Hematopoietic multipotent progenitor cell treated with erythropoietin and hydrocortisone succinate and interleukin-3 and kit ligand, for 4 days (in vitro differentiated cells): ENCODE measurements at places on chromosomes 13 and 19.

GRCh38 chr13:77118134-77118533 is 91.2 kb upstream of the FBXL3 start:
- DNase-seq, result no peak

GRCh38 chr19:49475191-49475917 is 1.3 kb downstream of the FLT3LG start:
- DNase-seq, result no peak

DNA sequence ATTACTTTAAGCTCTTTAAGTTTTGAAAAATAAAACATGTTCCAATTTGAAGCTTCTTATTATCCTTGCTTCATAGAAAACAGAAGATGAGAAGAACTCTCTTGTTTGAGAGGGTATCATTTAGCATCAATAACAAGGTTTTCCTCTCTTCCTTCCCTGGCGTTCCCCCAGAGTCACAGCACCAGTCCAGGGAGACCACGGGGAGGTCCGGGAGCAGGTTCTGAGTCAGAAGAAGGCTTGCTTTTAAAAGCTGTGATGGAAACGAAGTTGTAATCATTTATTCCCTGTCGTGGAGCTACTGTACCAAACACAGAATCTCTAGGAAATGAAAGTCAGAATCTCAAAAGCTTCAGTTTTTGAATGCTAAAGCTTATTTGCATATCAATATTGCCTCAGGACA is 174.0 kb upstream of the LSM14A start:
- DNase-seq, result no peak

GRCh38 chr13:105915146-105915850 is 620.2 kb downstream of the EFNB2 start:
- no peak for DNase-seq

- no peak for DNase-seq
Measured at GRCh38 chr13:102012299-102013293, 389.3 kb downstream of the FGF14 start.

- no peak for DNase-seq
Measured at GRCh38 chr19:48702701-48703100, 6.9 kb downstream of the FUT2 start.

DNA sequence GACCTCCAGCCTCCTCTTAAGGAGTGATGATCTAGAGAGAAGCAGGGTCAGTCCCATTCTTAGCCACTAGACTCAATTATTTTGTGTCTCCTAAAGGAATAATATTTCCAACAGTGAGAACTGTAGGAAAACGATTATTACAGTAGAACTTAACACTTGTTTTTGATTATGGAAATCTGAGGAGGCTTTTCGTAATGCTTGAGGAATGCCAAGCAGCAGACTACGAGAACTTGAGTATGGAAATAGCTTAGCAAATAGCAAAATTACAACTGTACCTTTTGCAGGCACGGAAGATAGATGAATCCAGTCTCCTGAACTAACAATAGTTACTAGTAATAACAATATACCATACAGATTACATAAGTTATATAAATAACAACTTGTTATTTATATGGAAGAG is 12.2 kb downstream of the BRD4 start:
- no peak for DNase-seq

DNA sequence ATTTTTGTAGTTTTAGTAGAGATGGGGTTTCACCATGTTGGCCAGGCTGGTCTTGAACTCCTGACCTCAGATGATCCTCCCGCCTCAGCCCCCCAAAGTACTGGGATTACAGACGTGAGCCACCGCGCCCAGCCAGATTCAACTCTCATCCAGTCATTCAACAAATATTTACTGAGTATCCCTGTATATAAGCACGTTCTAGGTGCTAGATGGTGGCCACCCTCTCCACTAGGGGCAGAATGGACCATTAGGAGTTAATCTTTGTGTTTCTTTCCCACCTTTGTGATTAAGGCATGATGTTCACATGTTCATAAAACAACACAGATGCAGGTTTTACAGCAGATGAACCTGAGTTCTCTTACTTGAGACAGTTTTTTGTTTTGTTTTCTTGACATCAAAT is 7.3 kb downstream of the SHKBP1 start:
- DNase-seq, result peak; percentile 25

GRCh38 chr19:46225558-46226004 is 4.0 kb upstream of the IGFL1 start:
- peak; percentile 76 for DNase-seq

DNA sequence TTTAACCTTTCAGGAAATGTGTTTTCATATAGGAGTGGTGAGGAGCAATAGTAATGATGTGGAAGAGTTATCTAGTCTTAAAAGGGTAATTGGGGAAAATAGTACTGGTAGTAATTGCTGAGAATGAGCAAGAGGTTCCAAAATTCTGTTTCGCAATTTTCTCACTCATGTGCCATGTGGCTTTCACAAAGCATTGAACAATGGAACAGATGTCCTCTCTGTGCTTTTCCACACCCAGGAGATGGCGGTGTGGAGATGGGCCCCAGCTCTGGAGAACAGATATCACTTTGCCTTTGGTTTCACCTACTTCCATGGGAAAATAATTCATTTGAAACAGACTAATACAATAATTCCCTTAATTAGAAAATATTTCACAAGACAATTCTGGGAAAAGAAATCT is 170.0 kb upstream of the SLC10A2 start:
- DNase-seq, result peak; percentile 4

DNA sequence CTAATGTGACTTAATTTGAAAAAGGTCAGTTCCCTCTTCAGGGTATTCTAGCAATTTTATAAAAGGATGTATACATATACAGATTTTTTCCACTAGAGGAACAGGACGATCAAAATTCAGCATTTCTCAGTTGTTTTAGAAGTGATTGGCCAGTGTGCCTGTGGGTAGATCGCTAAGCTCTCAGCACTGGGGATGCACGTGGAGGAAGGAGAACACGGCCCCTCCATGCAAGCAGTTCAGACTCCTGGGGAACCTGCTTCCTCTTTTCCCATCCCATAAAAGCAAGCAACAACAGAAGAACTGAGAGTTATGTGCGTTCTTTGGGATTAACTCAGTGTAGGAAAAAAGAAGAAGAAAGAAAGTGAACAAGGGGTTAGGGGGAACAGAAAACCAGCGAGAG is 328.8 kb downstream of the FOXO1 start:
- DNase-seq, result no peak

DNA sequence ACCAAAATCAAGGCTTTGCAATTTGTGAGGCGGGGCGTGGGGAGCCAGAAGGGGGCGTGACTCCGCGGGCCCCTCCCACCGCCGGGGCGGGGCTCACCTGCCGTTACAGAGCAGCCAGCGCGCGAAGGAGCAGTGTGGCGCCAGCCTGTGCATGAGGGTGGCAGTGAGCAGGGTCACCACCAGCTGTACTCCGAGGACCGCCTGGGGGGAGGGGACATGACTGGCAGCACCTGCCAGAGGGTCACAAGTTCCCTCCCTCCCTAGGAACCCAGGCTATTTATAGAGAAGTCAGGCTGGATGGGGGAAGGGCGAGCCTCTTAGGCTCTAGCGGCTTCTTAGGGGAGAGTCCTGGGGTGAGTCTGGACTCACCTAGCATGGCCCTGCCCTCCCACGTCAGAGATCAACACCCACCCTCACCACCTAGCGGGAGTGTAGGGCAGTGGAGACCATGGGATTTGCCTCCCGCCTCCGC is 3.6 kb downstream of the TMEM161A start:
- peak; percentile 77 for DNase-seq

DNA sequence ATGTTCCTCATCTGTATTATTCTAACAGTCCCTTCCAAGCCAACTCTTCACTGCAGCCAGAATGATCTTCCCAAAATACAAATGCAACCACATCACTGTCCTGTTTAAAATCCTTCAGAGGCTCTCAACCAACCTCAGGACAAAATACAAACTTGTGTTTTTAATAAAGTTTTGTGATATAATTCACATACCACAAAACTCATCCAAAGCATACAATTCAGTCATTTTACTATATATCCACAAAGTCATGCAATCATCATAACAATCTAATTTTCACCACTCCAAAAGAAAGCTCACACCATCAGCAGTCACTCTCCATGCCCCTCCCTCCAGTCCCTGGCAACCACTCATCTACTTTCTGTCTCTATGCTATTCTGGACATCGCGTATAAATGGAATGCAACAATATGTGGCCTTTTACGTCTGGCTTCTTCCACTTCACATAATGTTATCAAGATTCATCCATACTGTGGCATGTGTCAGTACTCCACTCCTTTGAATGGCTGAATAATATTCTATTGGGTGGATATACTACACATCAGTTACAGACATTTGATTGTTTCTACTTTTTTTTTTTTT is 81.7 kb upstream of the DOCK9 start:
- DNase-seq, result no peak

DNA sequence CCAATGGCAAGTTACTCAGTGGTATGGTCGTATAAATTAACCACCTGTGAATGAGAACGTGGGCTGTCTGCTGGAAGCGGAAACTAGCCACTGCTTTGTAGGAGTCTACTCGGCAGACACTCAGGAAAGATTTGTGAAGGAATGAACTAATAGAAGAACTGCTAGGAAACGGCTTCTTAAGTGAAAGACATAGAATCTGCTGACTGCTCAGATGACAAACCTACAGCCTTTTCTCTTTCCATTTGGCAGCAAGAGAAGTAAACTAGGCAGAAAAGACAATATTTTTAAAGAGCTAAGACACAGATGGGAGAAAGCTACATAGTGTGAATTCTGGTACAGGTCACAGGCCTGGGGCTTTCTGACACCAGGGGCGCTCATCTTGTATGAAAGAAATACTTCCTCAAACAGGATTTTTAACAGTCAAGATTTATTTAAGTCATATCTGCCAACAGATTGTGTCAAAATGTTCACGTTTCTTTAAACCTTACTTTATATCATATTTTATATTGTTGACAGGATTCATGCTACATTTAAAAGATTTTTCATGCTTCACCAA is 78.4 kb downstream of the MIPEP start:
- peak; percentile 60 for DNase-seq

DNA sequence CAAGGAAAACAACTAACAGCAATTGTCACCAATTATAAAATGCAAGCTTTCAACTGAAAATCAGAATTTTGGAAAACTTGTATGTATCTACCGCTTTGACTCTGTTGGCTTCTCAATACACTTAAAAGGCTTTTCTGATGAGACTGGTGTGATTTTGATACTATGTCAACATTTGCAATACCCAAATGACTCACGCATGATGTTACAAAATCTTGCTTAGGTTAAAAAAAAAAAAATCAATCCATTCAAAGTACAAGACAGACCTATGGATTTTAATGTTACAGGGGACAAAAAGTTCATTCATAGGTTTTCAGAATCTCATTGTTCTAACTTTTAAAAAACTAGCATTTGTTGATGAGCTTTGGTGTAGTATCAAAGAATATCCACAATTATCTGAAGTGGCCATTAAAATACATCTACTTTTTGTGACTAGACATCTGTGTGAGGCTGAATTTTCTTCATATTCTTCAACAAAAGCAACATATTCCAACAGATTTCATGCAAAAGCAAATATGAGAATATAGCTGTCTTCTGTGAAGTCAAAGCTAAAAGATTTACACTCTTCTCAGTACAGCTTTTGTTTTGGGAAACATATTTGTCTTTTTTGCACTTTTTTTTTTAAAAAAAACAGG is 10.7 kb downstream of the ELF1 start:
- peak; percentile 66 for DNase-seq

DNA sequence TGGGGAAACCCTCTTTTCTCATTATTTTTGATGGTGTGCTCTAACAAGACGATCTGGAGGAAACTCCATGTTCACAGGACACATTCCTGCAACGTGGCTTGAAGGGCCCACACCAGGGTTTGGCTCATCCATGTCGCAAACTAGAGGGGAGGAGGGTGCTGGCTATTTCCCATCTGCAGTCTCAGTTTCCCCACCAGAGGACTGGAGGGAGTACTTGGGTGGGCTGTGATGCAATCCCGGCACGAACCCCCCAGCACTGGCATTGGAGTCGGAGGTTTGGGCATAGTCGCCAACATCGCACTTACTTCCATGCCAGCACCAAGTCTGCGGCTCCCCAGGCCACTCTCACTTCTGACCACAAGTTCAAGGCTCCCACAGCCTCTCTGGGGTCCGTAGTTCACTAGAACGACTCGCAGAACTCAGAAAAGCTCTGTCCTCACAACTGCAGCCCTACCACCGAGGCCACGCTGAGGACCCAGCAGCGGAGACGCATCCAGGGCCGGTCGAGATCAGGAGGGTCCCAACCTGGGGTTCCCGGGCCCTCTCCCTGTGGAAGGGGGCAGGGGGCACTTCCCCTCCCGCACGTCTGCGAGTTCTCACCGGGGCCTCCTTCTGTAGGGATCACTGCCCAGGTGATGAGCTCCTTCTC is 165.6 kb upstream of the SOX1 start:
- no peak for DNase-seq

DNA sequence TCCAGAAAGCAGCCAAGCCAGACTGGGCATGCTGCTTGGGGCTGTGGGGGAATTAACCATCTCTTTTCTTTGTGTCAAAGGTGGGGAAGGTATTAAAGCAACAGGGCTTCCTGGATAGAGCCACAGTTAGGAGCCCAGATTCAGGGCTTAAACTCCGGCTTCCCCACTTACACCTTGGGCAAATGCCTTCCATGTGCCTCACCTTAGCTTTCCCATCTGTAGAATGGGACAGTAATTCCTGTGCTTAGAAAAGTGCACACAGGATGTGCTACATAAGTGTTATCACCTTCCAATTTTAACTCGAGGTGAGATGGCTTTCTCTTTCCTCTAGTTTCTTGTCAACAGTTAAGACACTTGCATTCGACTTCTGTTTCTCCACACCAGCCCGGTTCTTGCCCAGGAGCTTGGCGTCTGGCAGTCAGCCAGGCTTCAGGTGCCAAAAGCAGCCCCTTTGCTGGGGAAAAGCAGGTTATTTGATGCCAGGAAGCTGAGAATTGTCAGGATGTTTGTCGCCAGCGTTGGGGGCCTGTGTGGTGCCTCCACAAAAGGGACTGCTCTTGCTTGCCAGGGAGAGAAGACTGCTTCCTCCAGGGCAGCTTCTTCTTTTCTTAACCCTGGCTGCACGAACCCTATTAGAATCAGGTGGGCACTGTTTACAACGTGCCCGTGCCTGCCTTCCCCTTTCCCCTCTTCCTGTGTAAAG is 79.2 kb downstream of the SIPA1L3 start:
- peak; percentile 54 for DNase-seq

- peak; percentile 78 for DNase-seq
Measured at GRCh38 chr19:10501971-10502523, 1.1 kb downstream of the KEAP1 start.

GRCh38 chr13:68927387-68928026 is 1180.1 kb upstream of the ATXN8OS start:
- DNase-seq, result peak; percentile 44

- no peak for DNase-seq
Measured at GRCh38 chr13:20716951-20717350, 13.5 kb downstream of the IL17D start.

GRCh38 chr13:23986619-23987018 is 89.3 kb upstream of the C1QTNF9B start:
- DNase-seq, result no peak

- no peak for DNase-seq
Measured at GRCh38 chr13:53045189-53045588, 16.6 kb downstream of the OLFM4 start.

- DNase-seq, result no peak
Measured at GRCh38 chr13:24905242-24905641, 141.3 kb downstream of the RNF17 start.

DNA sequence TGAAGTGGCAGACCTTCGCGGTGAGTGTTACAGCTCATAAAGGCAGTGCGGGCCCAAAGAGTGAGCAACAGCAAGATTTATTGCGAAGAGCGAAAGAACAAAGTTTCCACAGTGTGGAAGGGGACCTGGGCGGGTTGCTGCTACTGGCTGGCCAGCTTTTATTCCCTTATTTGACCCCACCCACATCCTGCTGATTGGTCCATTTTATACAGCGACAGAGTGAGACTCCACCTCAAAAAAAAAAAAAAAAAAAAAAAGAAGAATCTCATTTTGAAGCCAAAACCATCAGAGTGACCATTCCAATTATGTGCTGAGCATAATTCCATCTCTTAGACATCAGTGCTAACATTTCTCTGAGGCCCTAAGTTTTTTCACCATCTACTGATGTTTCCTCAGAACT is 1.9 kb upstream of the ZNF552 start:
- peak; percentile 50 for DNase-seq
